Activated naive CD8-positive, alpha-beta T cell treated with anti-CD3 and anti-CD28 coated beads for 36 hours (primary cell): ENCODE measurements at places on chromosomes 2 and 18.

GRCh38 chr18:37280701-37281393, 284.8 kb downstream of the CELF4 start:
- DNase-seq, result no peak

GRCh38 chr2:60527762-60528161, 25.7 kb downstream of the BCL11A start:
- no peak for DNase-seq

GRCh38 chr2:197513915-197514314, 2.0 kb upstream of the MOB4 start:
- no peak for DNase-seq

DNA sequence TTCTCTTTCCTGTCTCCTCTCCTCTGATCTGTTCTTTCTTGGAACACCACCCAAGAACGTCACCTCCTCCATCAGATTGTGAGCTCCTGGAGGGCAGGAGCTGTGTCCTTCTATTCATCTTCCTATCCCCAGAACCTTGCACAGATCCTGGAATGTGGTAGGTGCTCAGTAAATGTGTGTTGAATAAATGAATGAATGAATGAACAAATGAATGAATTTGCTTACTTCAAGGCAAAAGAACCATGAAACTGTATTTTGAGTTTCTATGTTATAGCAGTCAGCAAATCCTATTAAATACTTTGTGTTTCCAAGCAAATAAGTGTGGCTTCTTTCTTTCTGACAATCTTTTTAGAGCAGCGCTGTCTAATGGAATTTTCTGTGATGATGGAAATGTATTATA, 14.8 kb downstream of the FABP1 start:
- no peak for DNase-seq

- DNase-seq, result peak; percentile 65
These were observed 3.5 kb downstream of the CTDP1 start for GRCh38 chr18:79682894-79683625.

DNA sequence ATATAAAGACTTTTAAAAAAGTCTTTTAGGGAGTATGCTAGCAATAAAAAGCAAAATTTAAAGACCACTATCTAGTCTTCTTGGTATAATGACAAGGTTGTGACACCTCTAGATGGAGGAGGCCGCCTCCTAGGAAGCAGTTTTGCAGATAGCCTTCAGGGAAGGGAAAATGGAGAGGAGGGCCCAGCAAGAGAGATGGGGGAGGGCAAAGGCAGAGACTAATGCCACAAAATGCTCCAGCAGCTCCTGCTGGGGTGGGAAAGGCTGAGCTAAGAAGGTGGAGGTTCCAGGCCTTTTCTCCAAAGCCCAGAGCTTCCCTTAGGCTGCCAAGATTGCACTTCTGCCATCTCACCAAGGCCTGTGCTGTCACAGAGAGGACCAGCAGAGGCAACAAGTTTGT, 153.9 kb upstream of the THSD7B start:
- no peak for DNase-seq

- no peak for DNase-seq
These were observed 58.9 kb downstream of the SH3RF3 start for GRCh38 chr2:109187711-109188495.

DNA sequence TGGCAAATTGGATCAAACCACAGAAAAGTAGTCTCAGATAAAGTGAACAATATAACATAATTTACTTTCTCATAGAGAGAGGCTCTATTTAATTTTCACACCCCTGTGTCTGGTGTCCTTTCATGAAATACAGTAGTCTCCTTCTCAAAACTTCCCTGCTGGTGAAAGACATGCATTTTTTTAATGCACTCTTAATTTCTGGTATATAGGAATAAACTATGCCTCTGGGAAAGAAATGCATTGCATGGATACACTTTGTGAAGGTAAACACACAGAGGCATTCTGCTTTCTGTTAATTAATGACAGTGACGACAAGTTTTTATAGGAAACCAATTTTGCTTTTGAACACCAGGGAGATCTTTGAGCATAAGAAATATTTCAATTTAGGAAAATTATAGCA, 24.1 kb upstream of the TMEM178A start:
- DNase-seq, result no peak

- no peak for DNase-seq
These were observed 7.3 kb downstream of the LYPD1 start for GRCh38 chr2:132662732-132663131.
